ENCODE measurements at places on chromosomes 2 and 18. TPM values are rescaled to one million over a fixed set of nuclear protein-coding genes. Genes with fewer than 3 reads are reported as not detected.

GRCh38 chr2:207123776-207124391 is 41.9 kb downstream of the KLF7 start:
- DNase-seq: no peak

DNA sequence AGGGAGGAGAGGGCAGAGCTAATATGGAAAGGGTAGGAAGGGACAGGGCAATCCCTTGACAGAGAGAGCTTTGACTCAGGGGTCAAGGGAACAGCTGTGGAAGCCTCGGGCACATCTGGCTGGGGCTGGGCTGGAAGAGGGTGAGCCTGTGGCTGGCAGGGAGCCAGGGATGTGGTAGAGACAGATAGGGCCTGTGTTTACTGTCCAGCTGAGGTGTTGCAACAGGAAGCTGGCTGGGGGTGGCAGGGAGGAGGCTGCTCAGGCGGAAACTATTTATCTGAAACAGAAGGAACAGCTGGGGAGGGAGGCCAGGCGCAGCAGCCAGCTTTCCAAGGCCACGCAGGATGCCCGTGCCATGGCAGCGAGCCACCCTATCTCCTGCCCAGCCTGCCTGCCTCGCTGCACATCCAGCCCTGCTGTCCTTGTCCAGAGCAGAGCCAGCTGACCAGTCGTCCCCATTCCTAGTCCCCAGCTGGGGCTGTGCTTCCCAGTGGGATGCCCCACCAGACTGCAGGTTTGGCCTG is 264.7 kb downstream of the CYP26B1 start:
- peak; percentile 59 for DNase-seq

- no peak for DNase-seq
Observed at GRCh38 chr2:101278925-101279324, 26.2 kb downstream of the CNOT11 start.

DNA sequence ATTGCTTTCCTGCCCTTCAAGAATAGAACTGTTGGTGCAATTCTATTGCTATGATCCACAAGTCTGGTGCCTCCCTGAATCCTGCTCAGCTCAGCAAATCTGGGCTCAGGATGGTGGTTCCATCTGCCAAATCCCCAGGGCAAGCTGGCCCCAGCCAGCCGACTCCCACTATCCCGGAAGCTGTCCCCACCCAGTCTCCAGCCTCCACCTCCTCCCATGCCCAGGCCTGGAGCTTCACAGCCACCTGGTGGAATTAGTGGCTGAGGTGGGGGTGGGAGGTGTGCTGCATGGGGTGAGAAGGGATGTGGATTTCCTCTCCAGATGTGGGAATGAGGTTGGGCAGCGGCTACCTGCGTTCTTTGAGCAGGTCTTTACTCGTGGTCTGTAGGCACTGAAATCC is 119.3 kb upstream of the SMAD2 start:
- DNase-seq: no peak

GRCh38 chr2:132416723-132417395 is at the start of gene GPR39:
Gene GPR39 (plus strand): TSS chr2:132416805.
- DNase-seq: no peak

DNA sequence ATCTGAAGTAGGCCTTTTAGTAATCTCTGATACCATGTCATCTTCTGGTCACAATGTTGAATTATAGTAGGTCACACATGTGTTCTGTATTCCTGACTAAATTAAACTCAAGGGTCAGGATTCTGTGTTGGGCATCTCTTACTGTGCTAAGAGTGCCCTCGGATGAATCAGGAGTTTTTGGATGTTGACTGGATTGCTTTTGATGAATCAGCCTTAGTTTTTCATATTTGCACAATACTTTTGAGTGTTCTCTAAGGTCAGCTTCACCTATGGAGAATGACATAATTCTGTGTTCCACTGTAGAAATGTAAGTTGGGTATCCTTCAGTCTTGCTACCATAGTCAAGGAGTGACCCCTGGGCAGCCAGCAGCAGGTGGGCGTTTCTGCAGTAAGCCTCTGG is 190.1 kb downstream of the PTPRM start:
- no peak for DNase-seq

DNA sequence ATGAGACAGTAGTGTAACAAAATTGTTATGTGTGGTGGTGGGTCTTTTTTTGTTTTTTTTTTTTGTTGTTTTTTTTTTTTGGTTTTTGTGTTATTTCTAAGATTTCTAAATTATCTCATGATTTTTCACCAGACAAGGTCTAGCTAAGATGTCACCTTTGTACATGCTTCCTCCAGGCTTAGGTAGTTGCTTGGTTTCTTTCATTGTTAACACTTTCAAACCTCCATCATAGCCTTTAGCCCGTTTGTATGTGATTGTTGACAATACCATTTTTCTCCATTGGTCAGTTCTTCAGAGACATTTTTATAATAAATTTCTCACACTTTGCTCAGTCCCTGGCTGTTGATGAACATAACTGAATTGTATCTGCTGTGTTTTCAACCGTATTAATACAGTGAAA is 2.2 kb downstream of the RELCH start:
- no peak for DNase-seq

DNA sequence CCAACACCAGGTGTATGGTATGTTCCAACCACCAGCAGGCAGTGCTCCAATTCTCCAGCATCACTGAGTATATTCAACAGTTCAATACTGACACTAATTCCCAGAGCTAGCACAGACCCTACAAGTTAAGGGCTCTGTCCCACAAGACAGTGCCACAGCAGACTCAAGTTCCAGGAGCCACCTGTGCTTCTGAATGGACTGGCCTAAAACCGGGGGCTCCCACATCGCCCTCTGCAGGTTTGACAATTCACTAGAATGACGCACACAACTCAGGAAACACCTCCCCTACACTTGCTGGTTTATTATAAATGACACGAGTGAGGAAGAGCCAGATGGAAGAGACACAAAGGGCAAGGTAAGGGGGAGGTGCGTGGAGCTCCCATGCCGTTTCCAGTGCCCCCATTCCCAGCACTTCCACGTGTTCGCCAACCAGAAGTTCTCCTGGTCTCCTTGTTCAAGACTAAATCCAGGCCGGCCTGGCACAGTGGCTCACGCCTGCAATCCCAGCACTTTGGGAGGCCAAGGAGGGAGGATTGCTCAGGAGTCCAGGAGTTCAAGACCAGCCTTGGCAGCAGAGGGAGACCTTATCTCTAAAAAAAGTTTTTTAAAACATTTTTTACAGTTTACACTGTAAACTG is 12.2 kb upstream of the ATP6V1B1 start:
- DNase-seq: no peak

GRCh38 chr2:233021771-233022170 is 8.7 kb upstream of the NGEF start:
- no peak for DNase-seq

The GATA6 gene
- 61.5 TPM for polyA plus RNA-seq

The SLC4A5 gene
- 8.4 TPM for polyA plus RNA-seq

The CHST9 gene
- 2.2 TPM for polyA plus RNA-seq

The KCNIP3 gene
- polyA plus RNA-seq: 7.4 TPM

The LOXHD1 gene
- 0.70 TPM for polyA plus RNA-seq

Data from right lung (tissue), 10 donors.